ENCODE measurements at places on chromosomes 13 and 19.

GRCh38 chr13:110361365-110361911, 54.4 kb downstream of the COL4A2 start:
- DNase-seq, result no peak

DNA sequence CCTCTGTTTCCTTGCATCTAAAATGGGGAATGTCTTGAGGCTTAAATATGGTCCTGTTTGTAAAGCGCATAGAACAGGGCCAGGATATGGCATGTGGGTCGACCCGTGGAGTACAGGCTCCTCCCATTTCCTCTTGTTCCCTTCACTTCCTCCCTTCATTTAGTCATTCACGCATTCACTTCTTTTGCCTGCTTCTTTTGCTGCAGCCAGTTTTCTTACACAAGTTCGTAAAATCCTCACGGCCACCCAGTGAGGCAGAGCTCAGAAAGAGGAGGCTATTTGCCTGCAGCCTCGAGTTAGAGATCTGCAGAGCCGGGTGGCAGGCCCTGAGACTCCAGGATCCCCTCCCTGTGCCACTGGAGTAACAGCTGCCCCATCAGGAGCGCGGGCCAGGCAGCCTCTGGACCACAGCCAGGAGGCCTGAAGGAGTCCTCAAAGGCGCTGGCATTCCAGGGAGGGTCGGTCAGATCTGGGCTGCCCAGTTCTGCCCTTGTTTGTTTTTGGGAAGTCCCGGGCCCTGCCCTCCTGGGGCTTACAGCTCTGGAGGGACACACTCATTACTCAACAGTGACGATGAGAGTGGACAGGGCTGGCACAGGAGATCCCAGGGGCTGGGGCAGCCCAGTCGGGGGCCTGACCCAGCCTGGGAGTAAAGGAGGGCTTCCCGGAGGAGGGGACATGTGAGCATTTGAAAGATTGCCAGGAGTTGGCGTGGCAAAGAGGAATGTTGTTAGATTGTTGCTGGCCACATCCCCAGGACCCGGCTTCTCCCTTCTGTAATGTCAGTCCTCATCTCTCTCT, 4.6 kb downstream of the PPP5C start:
- DNase-seq, result no peak

GRCh38 chr19:4014541-4015491, 7.3 kb downstream of the PIAS4 start:
- DNase-seq, result no peak

- no peak for DNase-seq
These were observed 75.9 kb downstream of the ZIC5 start for GRCh38 chr13:99895444-99896368.

GRCh38 chr13:37139356-37139755, 33.9 kb upstream of the CSNK1A1L start:
- no peak for DNase-seq

DNA sequence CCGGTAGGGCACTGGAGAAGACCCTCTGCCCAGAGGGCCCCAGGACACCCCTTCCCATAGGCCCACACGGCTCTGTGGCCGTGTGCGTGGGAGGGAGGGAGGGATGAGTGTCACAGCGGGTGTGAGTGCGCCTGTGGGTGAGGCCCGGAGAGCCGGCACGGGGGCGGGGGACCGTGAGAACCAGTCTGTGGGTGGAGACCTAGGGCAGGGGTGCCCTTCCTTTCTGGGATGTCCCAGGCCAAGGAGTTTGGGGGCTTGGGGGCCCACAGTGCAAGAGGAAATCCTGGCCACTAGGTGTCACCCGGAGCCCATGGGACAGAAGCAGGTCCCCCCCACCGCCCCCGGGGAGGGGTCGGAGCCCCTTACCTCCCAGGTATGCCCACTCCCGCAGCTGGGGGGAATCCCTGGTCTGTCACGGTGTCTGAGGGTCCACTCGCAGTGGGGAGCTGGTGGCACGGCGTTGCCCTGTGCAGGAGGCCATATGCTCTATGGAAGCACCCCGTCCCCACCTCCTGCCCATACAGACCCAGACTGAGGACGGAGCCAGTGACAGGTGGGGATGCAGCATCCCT, 16.0 kb upstream of the SLC7A10 start:
- no peak for DNase-seq

- no peak for DNase-seq
These were observed 41.1 kb downstream of the PIBF1 start for GRCh38 chr13:72823081-72823480.

GRCh38 chr13:50389726-50390125, 374.5 kb downstream of the KCNRG start:
- no peak for DNase-seq

- no peak for DNase-seq
These were observed 26.8 kb downstream of the UBAC2 start for GRCh38 chr13:99227331-99227900.

DNA sequence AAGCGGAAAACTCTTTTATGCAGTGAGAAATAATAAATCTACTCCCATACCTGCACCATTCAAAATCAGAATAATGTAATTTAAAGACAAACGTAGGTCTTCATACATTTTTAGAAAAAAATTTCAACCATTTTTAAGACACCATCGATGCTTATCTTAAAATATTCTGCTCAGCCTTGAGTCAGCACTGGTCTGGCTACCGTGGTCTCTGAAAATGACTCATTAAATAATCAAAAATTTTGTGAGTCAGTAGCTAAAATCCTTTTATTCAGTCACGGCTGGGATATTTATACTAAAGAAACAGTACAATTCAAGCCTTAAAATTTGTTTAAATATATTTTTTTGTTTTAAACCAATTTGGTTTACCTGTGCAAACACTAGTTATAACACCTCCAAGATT, 2862.8 kb upstream of the PCDH20 start:
- no peak for DNase-seq

DNA sequence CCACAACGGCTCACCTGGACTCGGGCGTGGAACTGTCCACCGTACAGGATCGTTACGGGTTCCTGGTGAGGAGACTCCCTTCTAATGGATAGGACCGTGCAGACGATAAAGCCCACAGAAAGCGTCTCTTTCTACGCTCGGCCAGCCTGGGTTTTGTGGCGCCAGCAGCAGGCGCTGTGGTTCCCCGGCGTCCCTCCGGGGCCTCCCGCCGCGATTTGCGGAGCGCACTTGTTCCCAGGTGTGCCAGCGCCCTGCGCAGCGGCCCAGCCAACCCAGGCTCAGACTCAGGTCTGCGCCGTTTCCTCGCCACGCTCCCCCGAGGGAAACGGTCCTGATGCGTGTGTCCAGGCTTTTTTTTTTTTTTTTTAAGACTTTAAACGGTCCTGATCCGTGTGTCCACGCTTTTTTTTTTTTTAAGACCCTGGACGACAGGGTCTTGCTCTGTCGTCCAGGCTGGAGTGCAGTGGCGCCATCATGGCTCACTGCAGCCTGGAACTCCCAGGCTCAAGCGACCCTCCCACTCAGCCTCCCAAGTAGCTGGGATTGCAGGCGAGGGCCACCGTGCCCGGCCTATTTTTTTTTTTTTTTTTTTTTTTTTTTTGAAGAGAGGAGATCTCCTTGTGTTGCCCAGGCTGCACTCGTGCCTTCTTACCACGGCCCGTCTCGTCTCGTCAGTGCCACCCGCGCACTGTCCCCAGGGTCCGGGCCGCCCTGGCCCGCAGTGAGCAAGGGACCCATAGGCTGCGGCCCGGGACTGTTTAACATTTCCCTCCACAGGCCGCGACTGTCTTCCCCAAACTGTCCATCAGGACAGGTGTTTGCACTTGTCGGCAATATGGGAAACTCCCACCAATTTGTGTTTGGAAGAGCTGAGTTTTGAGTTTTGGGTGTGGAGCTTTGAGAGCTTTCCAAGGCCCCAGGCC, 23.8 kb downstream of the GJA3 start:
- DNase-seq, result no peak

- no peak for DNase-seq
These were observed 111.8 kb upstream of the EDNRB start for GRCh38 chr13:78030341-78030896.

DNA sequence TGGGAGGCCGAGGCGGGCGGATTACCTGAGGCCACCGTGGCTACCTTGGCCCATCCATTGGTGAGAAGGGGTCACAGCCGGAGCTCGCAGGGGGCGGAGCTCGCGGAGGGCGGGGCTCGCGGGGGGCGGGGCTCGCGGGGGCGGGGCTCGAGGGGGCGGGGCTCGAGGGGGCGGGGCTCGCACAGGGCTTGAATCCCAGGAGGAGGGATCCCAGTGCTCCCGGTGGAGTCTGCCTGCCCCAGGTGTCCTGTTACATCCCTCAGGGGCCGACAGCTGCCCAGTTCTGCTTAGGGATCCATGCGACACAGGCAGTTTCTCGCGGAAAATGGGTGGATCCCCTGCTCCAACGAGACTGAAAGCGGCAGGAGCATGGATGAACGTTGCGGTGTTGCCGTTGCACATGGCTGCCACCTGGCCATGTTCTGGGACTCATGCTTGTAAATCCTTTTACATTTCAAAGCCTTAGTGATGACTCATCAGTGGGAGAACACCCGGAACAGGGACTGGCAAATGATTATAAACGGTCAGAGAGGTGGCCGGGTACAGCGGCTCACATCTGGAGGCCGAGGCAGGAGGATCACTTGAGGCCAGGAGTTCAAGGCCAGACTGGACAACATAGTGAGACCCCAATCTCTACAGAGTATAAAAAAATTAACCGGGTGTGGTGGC, 25.1 kb downstream of the TMPRSS9 start:
- DNase-seq, result no peak

DNA sequence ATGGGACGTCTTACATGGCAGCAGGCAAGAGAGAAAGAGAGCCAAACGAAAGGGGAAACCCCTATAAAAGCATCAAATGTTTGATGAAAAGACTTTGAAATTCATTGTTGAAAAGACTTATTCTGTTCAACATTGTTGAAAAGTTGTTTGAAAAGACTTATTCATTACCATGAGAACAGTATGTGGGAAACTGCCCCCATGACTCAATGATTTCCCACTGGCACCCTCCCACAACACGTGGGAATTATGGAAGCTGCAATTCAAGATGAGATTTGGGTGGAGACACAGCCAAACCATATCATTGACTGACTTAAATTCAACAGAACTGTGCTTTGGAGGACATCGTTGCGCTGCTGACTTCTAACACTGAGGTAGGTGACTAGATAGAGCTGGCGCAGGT, 48.0 kb upstream of the RCBTB2 start:
- no peak for DNase-seq

GRCh38 chr19:28881616-28882015, 331.3 kb downstream of the UQCRFS1 start:
- DNase-seq, result no peak

DNA sequence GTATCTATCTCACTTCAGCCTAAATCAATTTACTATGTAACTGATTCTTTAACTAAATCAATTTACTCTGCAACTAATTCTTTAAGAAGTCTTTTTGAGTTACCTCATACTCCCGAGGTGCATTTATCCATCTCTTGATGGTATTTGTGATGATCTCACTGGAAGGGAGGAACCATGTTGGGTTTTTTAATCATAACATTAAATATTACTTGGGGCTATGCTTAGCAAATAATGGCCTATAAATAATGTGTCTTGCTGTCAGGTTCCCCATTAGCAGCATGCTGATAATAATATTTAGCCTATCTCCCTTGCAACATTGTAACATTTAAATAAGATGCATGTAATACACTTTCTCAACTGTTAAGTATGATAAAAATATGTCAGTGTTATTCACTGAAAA, 411.3 kb downstream of the SLITRK1 start:
- no peak for DNase-seq

DNA sequence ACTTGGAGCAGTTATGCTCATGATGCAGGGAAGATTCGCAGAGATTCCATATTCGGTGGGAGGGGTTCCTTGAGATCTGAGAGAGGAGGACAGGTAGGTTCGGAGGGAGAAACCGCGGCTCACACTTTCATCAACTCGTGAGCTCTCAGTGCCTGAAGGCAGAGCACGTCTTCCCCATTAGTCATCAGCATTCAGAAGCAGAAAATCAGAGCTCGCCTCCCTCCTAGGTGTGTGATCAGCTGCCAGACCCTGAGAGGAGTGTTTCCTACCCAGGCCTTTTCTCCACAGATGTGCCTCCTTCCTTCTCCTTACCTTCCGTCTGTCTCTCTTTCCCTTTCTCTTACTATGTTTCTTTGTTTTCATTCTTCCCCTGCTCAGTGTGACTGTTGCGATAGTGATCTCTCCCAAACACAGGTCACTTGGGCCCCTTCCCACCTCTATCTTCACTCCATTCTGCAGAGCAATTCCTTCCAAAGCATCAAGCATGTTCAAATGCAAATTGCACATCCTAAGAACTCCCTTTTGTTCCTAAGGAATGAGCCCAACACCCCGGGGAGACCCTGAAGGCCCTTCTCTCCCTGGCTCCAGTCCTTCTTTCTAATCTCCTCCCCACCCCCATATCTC, 389.5 kb downstream of the UQCRFS1 start:
- no peak for DNase-seq

DNA sequence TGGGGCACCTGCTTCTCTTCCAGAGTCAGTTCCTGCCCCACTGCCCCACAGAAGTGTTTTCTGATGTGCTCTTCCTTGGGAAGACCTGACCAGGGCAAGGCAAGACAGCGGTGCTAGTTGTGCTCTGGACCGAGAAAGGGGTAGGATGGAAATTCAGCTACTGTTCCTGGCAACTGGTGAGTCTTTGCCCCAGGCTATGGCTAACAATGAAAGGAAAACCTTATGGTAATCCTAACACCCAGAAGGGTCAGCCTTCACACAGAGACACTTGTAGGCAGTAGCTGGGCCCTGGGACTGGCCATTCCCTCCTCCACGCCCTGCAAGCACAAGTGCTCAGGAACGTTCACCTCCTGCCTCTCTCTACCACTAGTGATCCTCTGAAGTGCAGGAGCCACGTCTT, 9.6 kb upstream of the CYSLTR2 start:
- DNase-seq, result no peak

- DNase-seq, result no peak
These were observed 66.6 kb downstream of the GADD45B start for GRCh38 chr19:2542341-2543069.

DNA sequence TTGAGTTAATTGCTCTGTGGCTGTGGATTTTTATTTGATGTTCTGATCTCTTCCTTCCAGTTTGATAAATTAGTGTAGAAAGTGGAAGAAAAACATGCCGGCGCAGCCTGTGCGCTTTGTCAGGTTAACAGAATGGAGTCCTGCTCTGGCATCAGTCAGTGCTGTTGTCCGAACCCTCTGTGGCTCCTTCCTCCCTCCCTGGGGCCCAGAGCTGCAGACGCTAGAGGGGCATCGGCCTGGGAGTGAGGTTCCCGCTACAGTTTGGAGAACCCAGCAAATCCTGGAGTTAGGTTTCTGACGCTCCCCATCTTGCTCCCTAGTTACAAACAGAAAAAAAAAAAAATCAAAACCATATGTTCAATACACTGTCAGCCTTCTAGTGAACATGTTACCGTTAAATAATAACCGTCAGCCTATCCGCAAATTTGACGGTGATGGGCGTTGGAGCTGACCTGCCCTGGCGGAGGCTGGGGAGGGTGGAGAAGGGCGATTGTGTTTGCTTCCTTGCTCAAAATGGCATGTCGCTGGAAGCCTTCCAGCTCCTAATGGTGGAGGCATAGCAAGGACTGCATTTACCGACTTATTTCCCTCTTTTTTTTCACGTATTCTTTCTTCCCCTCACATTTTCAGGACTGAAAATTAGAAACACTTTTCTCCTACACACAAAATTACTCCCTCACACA, 13.6 kb downstream of the MBNL2 start:
- no peak for DNase-seq
